Activated CD8-positive, alpha-beta T cell treated with anti-CD3 and anti-CD28 coated beads, Interleukin-2, amount 10 ng/mL, durations not matched to agents 7 days and 5 days (primary cell): ENCODE measurements at places on chromosomes 5 and 9.

DNA sequence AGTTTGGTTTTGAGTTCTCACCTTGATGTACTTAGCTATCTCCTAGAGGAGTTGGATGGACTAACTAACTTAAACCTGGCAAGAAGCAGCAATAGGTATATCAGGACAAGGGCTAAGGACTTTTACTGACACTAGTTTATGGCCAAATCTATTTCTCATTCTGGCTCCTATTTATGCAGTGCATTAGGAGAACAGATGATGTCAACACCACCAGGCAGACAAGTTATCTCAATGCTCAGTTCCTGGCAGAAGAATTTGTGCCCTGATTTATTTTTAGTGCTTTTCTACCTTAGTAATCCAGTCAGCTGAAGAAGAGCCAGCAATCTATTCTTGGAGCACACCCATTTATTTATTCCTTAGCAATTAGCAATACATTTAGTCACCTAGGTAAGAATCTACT, 30.7 kb upstream of the MYOT start:
- no peak for DNase-seq

DNA sequence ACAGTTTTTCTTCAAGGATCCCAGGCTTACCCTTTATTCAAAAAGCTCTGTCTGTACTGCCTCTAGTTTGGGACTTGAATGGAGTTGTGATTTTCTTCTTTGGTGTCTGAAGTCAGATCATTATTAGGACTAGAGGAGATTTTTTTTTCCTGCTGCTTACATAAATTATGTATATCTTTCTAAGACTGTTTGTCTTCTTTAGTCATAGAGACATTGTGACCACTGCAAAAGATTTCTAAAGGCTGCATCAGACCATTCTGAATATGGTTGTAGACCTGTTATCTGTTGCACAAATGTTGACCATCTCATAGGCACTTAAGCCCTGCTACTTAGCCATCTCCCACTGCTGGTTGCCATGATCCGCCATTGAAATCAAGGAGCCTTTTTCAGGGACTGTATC, 238.5 kb upstream of the SMARCA2 start:
- no peak for DNase-seq

DNA sequence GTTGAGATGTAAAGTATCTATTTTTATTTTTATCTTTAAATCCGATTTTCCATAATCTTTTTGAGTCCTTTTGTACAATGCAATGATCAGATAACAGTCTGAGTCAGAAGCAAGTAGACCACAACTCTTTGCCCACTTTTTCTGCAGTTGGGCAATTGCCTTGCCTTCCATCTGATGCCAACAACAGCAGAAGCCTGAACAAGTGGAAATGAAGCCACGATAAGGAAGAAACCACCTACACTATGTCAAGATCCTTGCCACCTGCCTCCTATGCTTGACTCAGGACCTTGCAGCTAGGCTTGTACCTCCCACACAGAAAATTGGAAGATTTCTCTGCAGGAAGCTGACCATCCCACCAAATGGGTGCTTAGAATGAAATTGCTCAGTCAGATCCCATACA, 78.6 kb downstream of the ANXA1 start:
- DNase-seq, result no peak

DNA sequence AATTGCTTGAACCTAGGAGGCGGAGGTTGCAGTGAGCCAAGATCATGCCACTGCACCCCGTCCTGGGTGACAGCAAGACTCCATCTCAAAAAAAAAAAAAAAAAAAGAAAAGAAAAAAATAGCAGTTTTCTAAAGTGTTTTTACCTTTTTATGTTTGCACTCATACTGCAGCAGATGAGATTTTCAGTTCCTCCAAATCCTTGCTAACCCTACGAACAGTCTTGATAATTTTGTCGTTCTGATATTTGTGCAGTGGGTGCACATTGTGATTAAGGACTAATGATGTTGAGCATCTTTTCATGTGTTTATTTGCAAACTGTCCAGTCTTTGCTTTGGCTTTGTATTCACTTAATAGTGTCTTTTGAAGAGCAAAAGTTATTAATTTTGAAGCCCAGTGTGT, 42.9 kb downstream of the ZCCHC7 start:
- no peak for DNase-seq
